ENCODE measurements at places on chromosomes 4 and X. TPM values are rescaled to one million over a fixed set of nuclear protein-coding genes. Genes with fewer than 3 reads are reported as not detected.

The GPAT3 gene
- total RNA-seq = 0.72 TPM

The FREM3 gene
- not detected for total RNA-seq

The NHSL2 gene
- total RNA-seq = 0.81 TPM

The COL4A5 gene
- total RNA-seq = 16.8 TPM

The ARAP2 gene
- total RNA-seq = 0.16 TPM

The NEIL3 gene
- 0.65 TPM for total RNA-seq

The NDNF gene
- total RNA-seq = under 0.01 TPM

The DRD5 gene
- not detected for total RNA-seq

The MAGEE2 gene
- not detected for total RNA-seq

The SHOX gene
- total RNA-seq = not detected

The KCTD8 gene
- not detected for total RNA-seq

The ADH1B gene
- total RNA-seq = 31.3 TPM

The MAGEC1 gene
- total RNA-seq = not detected

The SLIT2 gene
- total RNA-seq = 24.1 TPM

The ZNF81 gene
- 3.1 TPM for total RNA-seq

The SMPX gene
- total RNA-seq = not detected

The PAGE2B gene
- not detected for total RNA-seq

The ITIH6 gene
- not detected for total RNA-seq

The EGF gene
- not detected for total RNA-seq

The QRFPR gene
- not detected for total RNA-seq

The STK26 gene
- 3.6 TPM for total RNA-seq

The VCX2 gene
- total RNA-seq = not detected

The RNF128 gene
- total RNA-seq = not detected

The PRDM5 gene
- total RNA-seq = 3.8 TPM

The TBX22 gene
- not detected for total RNA-seq

The MXD4 gene
- 122 TPM for total RNA-seq

The FAM9B gene
- not detected for total RNA-seq

The THAP9 gene
- 1.9 TPM for total RNA-seq

Data from cardiac atrium fibroblast (primary cell).